SK-N-DZ (cell line): ENCODE measurements at places on chromosomes 1 and 21.

DNA sequence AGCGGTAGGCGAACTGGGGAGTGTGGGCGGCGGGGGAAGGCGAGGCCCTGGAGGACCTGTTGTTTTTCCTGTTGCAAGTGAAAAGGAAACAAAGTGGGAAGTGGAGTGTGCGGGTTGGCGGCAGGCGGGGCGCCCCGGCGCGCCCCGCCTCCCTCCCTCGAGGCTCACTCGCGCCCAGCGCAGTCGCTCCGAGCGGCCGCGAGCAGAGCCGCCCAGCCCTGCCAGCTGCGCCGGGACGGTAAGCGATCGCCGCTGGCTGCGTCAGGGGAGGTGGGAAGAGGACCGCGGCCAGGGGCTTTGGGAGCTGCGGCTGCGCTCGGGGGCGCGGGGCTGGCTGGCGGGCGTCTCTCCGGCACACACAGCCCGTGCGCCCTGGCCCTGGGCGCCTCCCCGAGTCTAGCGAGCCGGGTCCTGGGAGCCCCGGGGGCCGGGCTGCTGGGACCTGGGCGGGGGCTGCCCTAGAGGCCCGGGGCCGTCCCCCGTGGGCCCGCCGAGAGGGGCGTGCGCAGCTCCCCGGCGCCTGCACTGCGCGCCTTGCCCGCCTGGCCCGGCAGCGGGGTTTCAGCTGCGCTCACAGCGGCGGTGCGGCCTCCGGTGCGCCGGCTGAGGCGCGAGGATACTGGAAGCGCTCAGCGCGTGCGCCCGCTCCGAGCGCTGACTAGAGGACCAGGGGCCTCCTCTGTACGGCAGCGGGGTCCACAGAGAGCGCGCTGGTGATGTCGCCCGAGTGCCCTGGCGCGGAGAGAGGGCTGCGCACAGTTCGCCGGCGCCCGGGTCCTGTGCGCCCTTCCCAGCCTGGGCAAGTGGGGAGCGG lies at the start of gene PIK3CD:
TSS of gene PIK3CD (plus strand) at position 167 of the 814 bp plus-strand sequence. CDS start 58,725 bp downstream, outside the sequence.
- DNase-seq = no peak

DNA sequence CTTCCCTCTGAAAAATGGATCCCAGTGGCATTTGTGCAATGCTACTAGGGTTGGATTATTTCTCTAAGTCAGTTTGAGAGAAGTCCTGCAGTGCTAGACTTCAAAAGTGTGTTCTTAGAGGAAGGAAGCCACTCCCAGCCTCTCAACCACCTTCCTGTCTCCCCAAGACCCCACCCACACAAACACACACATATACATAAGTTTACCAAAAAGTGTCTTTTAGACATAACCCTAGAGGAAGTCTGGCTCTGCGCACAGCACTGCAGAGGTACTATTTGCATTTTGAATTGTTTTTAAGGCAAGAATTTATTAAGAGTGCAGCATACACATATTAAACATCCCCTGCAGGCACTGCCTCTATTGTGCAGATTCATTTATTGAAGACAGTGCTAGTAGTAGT lies 127.3 kb downstream of the HHIPL2 start:
- no peak for DNase-seq

DNA sequence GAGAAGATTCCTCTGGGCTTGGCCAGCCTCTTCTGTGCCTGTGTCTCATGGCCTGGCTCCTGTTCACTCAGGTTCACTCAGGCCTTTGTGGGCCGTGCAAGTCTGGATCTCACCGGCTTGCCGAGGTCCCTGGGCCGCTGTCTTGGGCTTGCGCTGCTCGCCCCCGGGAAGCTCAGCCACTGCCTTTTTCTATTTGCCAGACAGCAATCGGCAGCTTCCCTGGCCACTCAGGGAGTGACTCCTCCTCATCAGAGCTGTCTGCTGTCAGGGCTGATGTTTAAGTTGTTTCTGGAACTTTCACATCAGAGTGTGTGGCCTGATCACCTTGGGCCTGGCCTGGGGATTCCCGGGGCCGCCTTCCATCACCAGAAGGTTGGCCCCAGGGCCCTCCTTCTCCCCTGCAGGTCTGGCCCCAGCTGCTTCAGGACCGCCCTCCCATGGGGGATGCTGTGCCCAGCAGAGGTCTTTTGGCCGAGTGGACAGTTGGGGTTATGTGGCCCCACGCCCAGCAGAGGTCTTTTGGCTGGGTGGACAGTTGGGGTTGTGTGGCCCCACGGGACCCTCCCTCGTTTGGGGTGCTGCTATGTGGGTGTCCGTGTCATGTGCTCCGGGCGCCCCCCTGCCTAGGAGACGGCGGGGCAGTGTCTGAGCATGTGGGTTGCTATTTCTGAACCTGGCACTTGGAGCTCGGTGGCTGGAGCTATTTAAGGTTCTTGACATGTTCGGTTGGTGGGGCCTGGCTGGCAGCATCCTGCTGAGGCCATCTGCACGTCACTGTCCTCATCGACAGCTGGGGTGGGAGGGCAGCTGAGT lies 12.5 kb downstream of the SLX9 start:
- DNase-seq = no peak

- no peak for DNase-seq
Measured at GRCh38 chr1:203520315-203520714, 26.4 kb downstream of the OPTC start.

- no peak for DNase-seq
Measured at GRCh38 chr1:97277891-97278654, 556.5 kb downstream of the PTBP2 start.

DNA sequence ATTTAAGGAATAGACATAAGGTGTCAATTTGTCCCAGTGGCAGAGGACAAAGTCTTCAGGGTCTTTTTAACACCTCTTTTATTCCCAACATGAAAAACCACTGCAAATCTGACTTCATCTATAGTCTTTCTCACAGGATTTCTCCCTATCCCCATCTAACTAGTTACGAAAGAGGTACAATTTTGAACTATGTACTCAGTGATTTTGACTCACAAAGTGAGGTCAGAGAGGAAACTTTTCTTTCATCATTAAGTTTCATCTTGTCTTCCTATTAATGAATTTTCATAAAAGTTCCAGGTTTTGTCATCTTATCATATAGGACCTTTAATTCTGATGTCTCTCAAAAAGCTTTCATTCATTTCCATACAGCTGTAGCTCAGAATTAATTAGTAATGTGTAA lies 63.3 kb downstream of the ASH1L start:
- DNase-seq = no peak

DNA sequence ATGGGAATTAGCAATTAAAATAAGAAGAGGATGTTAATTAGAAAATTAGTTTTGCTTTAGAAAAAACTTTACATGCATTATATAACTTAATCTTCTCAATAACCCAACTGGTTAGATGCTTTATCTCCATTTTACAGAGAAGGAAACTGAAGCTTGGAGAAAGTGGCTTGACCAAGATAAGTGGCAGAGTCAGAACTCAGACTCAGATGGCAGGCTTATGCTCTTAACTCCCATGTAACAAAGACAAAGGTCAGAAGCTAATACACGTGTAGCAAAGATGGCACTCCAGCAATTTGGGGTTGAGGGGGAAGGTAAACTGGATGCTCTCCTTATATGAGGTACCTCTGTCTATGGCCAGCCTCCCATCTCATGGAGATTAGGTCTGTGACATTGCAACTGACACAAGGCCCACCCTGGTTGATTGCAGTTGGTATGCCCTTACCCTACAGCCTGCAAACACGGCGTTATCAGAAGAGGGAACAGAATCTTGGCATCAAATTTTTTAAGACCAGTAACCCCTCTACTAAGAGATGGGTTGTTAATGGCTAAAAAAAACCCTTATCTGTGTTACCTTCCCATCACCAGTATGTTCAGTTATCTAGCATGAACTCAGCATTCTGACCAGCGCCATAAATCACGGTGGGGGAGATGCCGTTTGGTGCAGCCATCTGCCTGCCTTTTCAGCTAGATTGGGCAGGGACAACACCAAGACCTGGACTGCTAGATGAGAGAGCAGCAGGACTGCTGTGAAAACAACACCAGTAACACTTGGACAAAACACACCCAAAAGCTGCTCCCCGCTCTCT lies 97.0 kb downstream of the UBR4 start:
- DNase-seq = no peak

DNA sequence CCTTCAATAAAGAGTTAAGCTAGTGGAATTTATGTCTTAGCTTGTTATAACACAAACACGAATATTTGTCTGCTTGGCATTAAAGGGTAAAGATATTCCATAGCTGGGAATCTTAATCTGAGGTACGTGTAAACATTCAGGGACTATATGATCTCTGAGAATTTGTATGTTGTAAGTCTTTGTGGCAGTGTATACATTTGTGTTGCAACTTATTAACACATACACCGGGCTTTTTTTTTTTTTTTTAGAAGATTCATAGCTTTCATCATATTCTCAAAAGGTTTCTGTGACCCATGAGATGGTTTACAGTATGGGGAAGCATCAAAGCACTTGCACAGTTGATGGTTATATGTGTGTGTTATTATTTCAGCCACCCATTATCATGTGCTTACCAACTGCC lies 3.0 kb downstream of the GGPS1 start:
- no peak for DNase-seq

DNA sequence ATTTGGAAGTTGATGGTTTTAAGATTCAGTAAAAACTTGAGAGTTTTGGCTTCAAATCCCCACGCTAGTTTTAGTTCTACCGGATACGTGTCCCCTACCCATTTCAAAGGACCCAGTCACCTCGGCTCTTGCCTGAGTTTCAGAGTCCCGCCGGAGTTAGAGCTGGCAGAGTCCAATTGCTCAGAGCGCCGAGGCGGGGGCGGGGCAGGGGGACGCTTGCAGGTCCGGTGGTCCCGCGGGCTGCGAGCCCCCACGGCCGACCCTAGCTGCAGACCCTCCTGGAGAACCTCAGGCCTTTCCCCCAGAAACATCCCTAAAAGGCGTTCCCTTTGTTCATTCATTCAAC lies 765 bp upstream of the VPS45 start:
- no peak for DNase-seq

DNA sequence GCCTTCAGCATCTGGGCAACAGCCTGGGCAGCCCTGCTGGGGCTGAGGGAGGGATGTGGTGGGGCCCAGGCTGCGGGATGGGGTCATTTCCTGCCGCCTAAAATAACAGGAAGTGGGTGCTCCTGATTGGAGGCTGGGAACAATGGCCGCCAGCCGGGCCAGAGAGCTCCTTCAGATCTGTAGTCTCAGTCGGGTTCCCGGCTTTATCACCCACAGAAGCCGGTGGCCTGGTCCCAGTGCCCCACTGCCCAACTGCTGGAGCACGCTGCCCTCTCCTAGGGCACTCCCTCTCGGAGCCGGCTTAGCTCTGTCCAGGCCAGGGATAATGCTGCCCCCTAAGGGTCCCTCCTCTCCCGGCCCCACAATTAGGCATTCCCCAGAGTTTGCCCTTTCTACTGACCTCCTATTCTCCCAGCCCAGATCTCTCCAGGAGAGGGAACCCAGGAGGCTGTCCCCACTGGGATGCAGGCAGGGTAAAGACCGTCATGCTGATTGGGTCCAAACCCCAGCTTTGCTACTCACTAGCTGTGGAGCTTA lies 5.1 kb downstream of the MAP7D1 start:
- no peak for DNase-seq

- no peak for DNase-seq
Measured at GRCh38 chr1:206013026-206013795, 10.0 kb upstream of the RAB7B start.

GRCh38 chr21:42140196-42140934 lies 69.2 kb downstream of the UMODL1 start:
- DNase-seq = no peak

GRCh38 chr1:94988356-94988755 lies 61.4 kb upstream of the CNN3 start:
- DNase-seq = no peak

DNA sequence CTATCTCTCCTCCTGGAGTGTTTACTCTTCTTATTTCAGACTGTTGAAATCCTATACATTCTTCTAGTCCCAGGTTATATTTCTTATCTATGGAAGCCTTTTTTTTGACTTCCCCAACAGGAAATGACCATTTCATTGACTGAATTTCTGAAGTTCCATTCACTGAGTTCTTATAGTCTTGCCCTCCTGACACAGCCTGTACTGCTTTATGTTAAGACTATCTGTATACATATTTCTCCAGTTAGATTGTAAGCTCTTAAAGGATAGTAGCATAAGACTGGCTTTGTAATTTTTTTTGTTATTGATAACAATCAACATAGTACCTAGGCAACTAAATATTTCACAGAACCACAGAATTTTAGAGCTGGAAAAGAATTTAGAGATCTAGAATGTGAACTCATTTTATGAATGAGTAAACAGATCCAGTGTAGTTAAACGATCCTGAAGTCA lies 14.9 kb upstream of the MACF1 start:
- no peak for DNase-seq

DNA sequence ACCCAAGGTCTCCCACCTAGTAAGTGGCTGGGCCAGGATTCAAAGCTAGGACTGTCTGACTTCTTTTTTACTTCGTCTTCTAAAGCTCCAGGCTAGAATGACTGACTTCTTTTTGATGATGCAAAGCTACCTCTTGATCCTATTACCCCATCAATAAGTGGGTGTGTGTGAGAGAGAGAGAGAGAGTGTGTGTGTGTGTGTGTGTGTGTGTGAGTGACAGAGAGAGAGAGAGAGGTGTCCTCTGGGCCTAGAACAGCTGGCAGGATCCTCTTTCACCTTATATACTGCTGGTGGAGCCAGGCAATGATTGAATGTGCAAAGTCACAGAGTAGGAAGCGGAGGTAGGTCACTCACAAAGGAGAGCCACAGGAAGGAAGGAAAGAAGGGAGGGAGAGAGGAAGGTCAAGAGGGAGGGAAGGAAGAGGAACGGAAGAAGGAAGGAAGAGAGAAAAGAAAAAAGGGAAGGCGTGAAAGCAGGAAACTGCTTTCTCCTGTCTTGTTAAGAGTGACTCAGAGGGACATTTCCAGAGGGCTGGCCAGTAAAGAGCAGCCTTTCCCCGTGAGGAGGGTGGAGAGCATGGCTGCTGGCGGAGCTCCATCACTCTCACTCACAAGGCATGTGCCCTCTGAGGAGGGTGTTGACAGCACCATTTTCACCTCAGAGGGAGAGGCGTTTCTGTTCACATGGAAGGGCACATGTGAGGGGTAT lies 68.9 kb downstream of the CDC7 start:
- no peak for DNase-seq

DNA sequence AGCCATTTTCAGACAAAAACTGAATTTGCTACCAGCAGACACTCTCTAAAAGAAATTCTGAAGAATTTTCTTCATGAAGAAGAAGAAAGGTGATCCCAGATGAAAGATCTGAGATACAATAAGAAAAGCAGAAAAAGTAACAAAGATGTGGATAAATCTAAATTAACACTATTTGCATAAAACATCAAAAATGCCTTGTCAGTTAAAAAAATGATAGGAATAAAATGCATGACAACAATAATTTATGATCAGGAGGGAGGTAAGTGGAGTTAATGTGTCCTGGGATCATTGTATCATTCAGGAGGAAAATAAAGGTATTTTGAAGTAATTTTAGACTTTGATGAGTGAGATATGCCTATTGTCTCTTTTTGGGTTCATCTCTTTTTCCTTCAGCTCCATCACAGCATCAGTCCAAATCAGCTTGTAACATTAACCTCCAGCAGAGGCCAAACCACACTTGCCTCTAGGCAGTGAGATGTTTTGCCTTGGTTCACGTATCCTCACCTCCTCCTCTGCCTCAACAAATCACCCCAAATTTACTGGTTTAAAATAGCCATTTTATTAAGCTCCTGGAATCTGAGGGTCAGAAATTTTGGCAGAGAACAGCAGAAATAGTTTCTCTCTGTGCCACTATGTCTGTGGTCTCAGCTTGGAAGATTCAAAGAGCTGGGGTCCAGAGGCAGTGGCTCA lies 76.9 kb upstream of the HIVEP3 start:
- no peak for DNase-seq
